HS-5 (cell line): ENCODE measurements at places on chromosomes 4 and X.

- no peak for DNase-seq
Observed at GRCh38 chr4:74013264-74013663, 14.8 kb upstream of the CXCL5 start.

DNA sequence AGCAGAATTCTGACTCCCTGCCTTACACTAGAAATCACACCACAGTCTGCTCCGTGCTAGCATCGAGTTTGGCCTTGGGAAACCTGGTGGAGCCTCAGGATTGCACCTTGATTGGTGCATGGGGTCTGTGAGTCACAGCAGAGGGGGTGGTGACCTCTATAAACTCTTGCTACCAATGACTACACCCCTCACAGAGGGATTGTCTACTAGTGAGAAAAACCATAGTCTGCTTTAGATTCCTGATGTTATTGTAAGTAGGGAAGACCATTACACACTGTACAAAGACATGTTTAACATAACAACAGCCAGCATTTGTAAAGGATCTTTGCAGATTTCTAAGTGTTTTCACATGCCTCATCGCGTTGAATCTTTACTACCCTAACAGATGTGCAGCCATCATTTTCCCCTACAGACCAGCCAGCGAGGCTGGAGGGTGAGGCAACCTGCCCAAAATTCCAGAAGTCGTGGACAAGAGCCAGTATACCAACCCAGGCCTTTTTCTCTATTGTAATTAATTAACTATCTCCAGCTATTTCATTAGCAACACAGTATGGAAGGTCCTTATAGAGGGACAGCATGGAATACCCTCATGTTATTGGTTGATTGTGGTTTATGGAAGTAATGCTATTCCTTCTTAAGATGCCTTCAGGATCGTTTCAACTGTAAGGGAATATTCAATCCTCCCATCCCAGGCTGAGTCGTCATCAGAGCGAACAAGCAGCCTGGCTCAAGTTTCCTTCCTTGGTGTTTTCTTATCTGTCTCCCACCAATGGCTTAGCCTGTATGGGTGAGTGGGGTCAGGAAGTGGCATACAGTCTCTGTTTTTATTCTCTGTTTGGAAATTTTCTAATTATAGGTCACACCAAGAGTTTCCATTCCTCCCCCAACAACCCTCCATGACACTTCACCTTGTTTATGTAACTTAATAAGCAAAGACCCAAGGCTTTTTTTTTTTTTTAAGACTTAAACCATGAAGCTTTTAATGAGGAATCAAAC lies 55.9 kb upstream of the KDR start:
- DNase-seq, result no peak

GRCh38 chr4:87904639-87905160 lies 70.8 kb upstream of the SPP1 start:
- DNase-seq, result no peak

- DNase-seq, result no peak
Observed at GRCh38 chrX:38649674-38650647, 88.6 kb downstream of the TSPAN7 start.

GRCh38 chrX:630612-631496 lies at the start of gene SHOX:
SHOX (plus strand) TSS chrX:630791; CDS start chrX:630898, 107 bp downstream.
- DNase-seq, result no peak

GRCh38 chrX:120671963-120672362 lies 42.1 kb upstream of the C1GALT1C1 start:
- no peak for DNase-seq

DNA sequence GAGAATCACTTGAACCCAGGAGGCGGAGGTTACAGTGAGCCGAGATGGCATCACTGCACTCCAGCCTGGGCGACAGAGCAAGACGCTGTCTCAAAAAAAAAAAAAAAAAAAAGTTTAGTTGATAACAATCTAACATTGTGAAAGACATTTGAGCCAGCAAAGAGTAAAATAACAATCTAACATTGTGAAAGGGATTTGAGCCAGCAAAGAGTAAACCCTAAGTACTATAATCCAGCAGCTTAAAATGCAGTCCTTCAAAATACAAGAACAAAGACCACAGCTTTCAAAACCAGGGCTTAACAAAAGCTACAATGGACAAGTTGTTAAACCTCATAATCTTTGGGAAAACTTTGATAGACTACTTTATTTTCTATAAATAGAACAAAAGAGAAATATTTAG lies 16.9 kb downstream of the MFAP3L start:
- no peak for DNase-seq
